Stimulated activated CD4-positive, alpha-beta T cell treated with anti-CD3 and anti-CD28 coated beads, Interleukin-4, amount 100 ng/mL, for 4 hours (primary cell): ENCODE measurements at places on chromosomes 16 and 17.

- DNase-seq, result no peak
These were observed 453.3 kb downstream of the KCNJ2 start for GRCh38 chr17:70622368-70623260.

- DNase-seq, result no peak
These were observed 35.7 kb downstream of the CDRT4 start for GRCh38 chr17:15431766-15432165.

- DNase-seq, result no peak
These were observed 13.7 kb upstream of the MYH1 start for GRCh38 chr17:10532026-10532425.

DNA sequence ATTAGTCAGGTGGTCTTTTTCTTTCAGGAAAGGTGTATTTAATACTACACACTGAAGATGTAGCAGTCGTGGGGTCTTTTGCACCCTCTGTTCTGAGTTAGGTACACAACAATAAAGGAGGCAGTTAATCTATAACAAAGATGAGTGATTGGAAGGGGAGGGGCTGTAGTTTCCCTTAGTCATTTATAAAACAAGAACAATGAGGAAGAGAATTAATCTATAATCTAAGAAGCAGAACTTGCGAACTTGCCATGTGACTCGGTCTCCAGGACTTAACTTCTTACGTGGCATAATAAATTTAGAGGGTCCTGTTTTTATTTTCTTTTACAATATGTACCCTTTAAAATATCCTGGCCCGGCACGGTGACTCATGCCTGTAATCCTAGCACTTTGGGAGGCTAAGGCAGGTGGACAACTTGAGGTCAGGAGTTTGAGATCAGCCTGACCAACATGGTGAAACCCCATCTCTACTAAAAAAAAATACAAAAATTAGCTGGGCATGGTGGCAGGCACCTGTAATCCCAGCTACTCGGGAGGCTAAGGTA, 8.6 kb upstream of the APPBP2 start:
- no peak for DNase-seq

- peak; percentile 52 for DNase-seq
These were observed 1.2 kb downstream of the CYBC1 start for GRCh38 chr17:82449131-82449882.

DNA sequence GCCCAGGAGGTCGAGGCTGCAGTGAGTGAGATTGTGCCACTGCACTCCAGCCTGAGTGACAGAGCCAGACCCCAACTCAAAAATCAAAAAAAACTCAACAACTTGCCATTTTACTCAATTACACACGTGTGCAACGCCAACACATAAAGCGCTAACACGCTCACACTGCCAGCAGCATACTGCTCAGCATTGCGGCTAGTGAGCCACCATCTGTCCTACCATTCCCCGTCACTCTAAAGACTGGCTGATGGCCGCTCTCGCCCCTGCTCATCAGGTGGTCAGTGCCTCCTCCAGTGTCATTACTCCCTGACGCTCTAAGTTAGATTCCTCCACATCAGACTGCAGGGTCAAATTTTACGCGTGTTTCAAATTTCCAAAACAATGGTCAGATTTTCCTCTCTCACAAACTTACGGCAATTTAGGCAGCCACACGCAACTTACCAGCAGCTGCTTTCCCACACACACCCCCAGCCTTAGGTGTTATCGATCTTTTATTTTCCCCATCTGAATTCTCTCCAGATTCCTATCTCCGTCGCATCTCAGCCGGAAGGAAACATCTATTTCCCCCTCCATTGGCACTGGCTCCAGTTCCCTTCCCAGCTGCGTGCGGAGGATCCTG, 240.8 kb downstream of the C16orf95 start:
- DNase-seq, result no peak
